Left lung (tissue), 14 donors: ENCODE measurements at places on chromosomes 1 and 21. TPM values are rescaled to one million over a fixed set of nuclear protein-coding genes. Genes with fewer than 3 reads are reported as not detected.
A peak's percentile ranks its signal among the peaks of the same experiment; 100 is the strongest.

Gene PPIE
- 34.2 TPM for total RNA-seq

Gene CLDN17
- total RNA-seq: not detected

Gene IL10
- total RNA-seq: 6.2 TPM

DNA sequence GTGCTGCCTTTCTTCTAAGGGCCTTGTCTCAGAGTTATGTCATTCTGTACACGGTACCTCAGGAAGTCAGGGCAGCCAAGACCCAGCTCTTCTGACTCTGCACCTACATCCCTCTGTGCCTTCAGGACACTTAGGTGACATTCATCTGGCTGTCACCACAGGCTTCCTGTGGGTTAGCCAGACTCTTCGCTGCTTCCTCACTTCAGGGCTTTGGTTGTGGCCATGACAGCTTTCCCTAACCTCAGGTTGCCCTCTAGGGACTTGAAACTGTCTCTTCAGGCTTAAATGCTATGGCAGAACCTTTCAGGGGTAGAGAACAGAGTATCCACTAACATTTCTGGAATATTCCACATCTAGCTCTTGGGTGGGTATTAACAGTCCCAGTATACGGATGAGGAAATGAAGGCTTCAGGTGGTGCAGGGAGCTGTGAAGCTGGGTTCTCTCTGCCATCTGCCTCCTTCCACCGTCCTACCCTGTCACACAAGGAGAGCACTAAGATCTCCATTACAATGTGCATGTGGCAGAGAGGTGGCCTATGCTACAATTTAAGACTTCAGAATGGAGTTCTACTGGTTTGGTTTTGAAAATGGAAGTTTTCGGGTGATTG, 9.9 kb downstream of the TSSK3 start:
- no peak for DNase-seq

Gene SPATA1
- 1.9 TPM for total RNA-seq

DNA sequence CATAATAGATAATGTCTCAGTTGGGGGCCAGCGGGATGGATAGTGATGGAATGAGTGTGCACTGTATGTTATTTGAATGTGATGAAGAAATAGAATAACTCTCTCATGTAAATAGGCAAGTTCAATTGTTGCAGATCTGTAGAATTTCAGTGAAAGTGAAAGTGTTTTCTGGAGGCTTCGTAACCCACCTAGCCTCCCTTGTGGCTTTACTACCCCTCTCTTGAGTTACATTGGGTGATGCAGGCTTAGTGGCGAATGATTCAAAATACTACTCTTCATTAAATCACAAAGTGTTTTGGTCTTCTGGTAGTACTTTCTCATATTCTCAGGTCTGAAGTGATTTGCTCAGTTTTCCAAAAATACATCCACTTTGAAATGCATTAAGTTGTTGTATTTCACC, 411.9 kb downstream of the ZP4 start:
- DNase-seq: no peak

- no peak for DNase-seq
Observed at GRCh38 chr1:158053276-158053675, 59.8 kb downstream of the KIRREL1 start.

Gene HSD3B1
- total RNA-seq: not detected

GRCh38 chr1:63367215-63368103, at the start of gene ALG6:
TSS of gene ALG6 (plus strand) at chr1:63367627. CDS start at chr1:63370978, 3,351 bp downstream.
- DNase-seq: peak; percentile 96

Gene SPRR2E
- total RNA-seq: not detected
